ELR (cell line): ENCODE measurements at places on chromosomes 2 and 18.

- no peak for DNase-seq
These were observed 41.7 kb downstream of the GALNT1 start for GRCh38 chr18:35623255-35623654.

- DNase-seq: no peak
These were observed 38.2 kb downstream of the NHEJ1 start for GRCh38 chr2:219122202-219122980.

DNA sequence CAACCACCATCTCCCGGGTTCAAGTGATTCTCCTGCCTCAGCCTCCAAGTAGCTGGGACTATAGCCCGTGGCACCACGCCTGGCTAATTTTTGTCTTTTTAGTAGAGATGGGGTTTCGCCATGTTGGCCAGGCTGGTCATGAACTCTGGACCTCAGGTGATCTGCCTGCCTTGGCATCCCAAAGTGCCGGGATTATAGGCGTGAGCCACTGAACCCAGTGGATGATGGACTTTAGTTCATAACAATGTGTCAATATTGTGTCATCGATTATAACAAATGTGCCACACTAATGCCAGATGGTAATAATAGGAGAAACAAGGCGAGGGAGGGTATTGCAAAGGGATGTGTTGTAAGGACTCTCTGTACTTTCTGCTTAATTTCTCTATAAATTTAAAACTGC, 216.6 kb downstream of the ZBTB7C start:
- DNase-seq: no peak

DNA sequence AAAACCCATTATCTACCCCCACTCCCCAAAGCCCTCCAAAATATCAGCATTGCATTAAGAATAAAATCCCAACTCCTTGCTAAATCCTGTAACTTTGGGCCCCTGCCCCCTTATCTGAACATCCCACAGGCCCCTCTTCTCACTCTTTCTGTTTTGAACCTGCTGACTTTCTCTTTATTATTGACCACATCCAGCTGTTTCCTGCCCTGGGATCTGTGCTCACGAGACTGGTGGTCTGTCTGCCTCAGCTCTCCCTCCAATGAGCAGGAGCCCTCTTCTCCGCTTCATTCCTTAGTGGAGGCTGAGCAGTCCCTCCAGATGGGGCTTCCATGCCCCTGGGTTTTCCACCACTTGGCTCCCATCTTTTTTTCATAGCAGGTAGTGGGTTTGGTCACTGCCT, 116.9 kb downstream of the ACKR3 start:
- DNase-seq: no peak

- DNase-seq: peak; percentile 66
These were observed 24.1 kb upstream of the KANSL1L start for GRCh38 chr2:210195101-210195852.

- DNase-seq: no peak
These were observed 73.6 kb downstream of the ST6GAL2 start for GRCh38 chr2:106812383-106812782.
